ENCODE measurements at places on chromosomes 3 and 15.

- no peak for DNase-seq
Observed at GRCh38 chr3:179750720-179751328, 98.0 kb downstream of the USP13 start.

- DNase-seq = no peak
Observed at GRCh38 chr3:38458796-38459498, 5.3 kb downstream of the ACVR2B start.

DNA sequence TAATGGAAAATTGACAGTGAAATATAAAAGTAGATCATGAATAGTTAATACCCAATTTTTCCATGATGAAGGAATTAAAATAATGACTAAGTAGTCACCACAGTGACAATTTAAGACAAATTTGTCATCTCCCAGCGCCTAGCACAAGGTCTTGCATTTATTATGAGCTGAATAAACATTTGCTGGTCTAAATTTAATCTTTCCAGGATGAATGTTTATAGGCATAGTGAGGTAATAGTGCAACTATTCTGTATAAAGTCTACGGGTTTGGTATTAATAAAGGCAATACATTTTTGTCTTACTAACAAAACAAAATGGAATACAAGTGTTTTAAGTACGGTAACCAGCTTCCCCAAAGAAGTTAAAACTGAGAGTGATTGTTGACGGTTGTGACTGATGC, 209.3 kb downstream of the CD47 start:
- DNase-seq = no peak

GRCh38 chr15:70248116-70249025, 150.7 kb upstream of the TLE3 start:
- peak; percentile 72 for DNase-seq

GRCh38 chr15:88938802-88939485, 25.8 kb upstream of the MFGE8 start:
- DNase-seq = no peak

DNA sequence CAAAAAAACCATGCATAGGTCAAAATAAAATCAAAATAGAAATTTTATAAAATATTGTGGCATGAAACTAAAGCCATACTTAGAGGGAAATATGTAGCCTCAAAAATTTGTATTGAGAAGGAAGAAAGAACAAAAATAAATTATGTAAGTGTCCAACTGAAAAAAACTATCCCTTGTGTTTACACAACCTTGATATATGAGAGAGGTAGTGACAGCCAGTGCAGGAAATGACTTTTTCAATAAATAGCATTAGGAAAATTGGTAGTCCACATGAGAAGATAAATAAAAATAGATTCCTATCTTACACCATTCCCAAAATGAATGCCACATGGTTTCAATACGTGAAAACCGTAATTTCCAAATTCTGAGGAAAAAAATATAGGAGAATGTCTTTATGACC, 13.2 kb upstream of the PRSS50 start:
- no peak for DNase-seq

DNA sequence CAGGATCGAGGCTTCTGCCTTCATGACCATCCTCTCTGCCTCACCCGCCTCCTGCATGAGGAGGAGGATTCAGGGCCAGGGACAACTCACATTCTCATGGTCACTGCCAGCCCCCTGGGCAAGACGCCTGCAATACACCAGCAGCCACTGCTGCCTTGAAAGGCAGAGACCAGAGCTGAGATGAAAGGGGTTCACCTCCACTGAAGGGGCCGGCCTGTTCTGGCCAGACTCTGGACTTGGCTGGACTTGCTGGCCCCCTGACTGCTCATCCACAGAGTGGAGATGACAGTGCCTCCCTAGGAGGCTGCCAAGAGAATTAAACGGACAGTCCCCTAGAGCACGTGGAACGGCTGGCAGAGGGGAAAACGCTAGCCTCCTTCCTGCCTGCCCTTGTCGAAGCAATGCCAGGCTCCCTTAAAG, 35.2 kb downstream of the MGLL start:
- DNase-seq = no peak

GRCh38 chr3:90136456-90137191, 1029.2 kb downstream of the EPHA3 start:
- DNase-seq = no peak

GRCh38 chr15:72916897-72917296, 133.3 kb upstream of the ADPGK start:
- DNase-seq = no peak

- DNase-seq = peak; percentile 71
Observed at GRCh38 chr3:84547971-84548970, 410.5 kb upstream of the CADM2 start.
